ENCODE measurements at places on chromosomes 13 and 19. TPM values are rescaled to one million over a fixed set of nuclear protein-coding genes. Genes with fewer than 3 reads are reported as not detected.

HAUS8 gene
- total RNA-seq, result 9.7 TPM

JAK3 gene
- 32.2 TPM for total RNA-seq

ZNF415 gene
- total RNA-seq, result 1.2 TPM

GAPDHS gene
- total RNA-seq, result 0.54 TPM

CGB3 gene
- not detected for total RNA-seq

CYP4F12 gene
- 432 TPM for total RNA-seq

PIH1D1 gene
- 96.2 TPM for total RNA-seq

KCNRG gene
- 2.4 TPM for total RNA-seq

THSD1 gene
- 2.5 TPM for total RNA-seq

Data from Peyer's patch (tissue), 4 donors.